ENCODE measurements at places on chromosomes 3 and 15. TPM values are rescaled to one million over a fixed set of nuclear protein-coding genes. Genes with fewer than 3 reads are reported as not detected.

The ACVR2B gene
- 2.9 TPM for total RNA-seq

GRCh38 chr3:53269888-53270880, 14.4 kb upstream of the TKT start:
- peak; percentile 97 for DNase-seq

DNA sequence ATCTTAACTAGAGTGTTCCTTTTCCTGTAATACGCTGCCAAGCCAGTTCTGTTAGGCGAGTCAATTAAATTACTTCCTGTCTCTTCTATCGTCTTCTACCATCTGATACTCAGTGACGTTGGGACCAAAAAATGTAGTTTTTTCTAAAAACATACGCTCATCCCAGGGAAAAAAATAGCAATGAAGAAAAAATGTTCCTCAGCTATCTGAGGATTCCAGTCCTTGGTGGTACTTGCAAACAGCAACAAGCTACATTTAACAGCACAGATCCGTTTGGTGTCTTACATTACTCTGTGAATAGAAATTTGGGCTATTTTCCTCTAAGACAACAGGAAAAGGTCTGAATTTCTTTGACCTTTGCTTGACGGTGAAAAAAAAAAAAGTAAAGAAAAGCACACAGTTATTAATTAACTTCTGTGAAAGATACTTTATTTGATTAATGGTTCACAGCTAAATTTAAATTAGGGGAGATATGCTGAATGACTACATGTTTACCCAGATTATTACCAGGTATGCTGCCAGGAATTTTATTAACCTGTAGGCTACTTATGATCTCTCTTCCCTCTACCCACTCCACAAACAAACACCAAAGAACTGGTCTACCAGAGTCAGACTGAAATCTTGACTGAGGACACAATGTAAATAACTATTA, 254.4 kb upstream of the ZPLD1 start:
- DNase-seq: no peak

GRCh38 chr3:81581966-81582599, 179.4 kb downstream of the GBE1 start:
- no peak for DNase-seq

The RHOV gene
- total RNA-seq: not detected

GRCh38 chr3:42265059-42265991, 660 bp downstream of the CCK start:
- peak; percentile 73 for DNase-seq

GRCh38 chr3:44906997-44907396, 32.6 kb downstream of the TGM4 start:
- DNase-seq: no peak

The RASA2 gene
- 20.0 TPM for total RNA-seq

The ZNF660 gene
- total RNA-seq: 5.0 TPM

DNA sequence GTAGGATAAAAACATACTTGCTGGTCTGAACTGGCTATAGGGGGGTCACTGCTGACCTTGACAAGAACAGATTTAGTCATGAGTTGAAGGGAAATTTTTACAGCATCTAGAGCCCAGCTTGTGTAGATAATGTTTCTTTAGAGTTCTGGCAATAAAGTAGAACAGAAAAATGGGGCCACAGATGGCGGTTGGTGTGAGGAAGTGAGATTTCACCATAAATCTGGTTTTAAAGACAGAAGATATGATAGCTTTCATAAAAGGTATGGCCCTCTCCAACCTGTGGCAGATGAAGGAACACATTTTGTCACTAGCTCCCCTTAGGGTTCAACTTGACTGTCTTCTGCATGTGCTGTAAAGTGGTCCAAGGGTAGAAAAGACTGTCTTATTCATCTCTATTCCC, 24.3 kb upstream of the IMPDH2 start:
- DNase-seq: no peak

GRCh38 chr3:41893977-41894376, 67.9 kb downstream of the ULK4 start:
- DNase-seq: peak; percentile 46

- no peak for DNase-seq
These were observed 69.9 kb upstream of the NDUFB4 start for GRCh38 chr3:120526011-120526870.

The AMOTL2 gene
- total RNA-seq: 300 TPM

The WDR5B gene
- total RNA-seq: 10.9 TPM

- DNase-seq: no peak
These were observed 274.5 kb upstream of the PEX5L start for GRCh38 chr3:180311242-180311641.
